Left renal cortex interstitium (tissue), 4 donors: ENCODE measurements at places on chromosomes 6 and 20.

- DNase-seq: no peak
Observed at GRCh38 chr6:151121900-151122299, 117.9 kb upstream of the AKAP12 start.

- no peak for DNase-seq
Observed at GRCh38 chr6:142542704-142543233, 241.0 kb downstream of the ADGRG6 start.

DNA sequence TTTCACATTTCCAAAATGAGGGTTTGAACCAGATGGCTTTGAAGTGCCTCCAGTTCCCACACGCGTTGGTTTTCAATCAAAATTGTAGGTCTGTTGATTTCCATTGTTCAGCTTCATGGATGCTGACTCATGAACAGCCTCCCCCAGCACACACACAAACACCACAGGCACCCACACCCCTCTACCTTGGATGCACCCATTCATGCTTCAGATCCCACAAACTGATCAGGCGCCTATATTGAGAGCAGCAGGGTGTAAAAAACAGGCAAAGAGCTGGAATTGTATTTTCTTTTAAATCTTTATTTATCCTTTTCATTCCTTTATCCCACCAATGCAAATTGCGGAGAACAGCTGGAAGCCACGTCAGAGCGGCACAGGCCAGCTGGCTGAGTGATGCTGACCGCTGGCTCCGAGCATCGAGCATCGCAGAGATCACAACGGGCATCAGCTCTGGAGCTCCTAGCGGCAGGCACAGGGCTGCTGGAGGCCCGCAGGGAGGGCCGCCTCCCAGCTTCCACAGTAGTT, 29.3 kb upstream of the TBC1D7 start:
- DNase-seq: no peak

DNA sequence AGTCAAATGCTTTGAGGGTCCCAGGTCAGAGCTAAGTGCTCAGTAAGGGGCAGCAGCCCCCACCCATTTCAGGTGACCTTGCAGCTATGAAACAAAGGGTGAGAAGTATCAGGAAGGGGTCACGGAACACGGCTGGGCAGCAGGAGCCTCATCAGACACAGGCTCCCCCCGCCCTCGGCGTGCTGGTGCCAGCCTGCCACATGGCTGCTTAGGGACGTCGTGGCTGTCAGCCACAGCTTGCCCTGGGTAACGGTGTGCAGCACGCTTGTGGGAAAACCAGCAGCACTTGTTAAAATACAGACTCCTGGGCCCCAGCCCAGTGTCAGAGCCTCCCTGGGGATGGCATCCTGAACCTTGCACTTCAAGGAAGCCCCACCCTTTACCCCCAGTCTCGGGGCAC, 39.3 kb downstream of the SSR1 start:
- DNase-seq: no peak

- no peak for DNase-seq
Observed at GRCh38 chr20:19816386-19816785, 58.3 kb downstream of the RIN2 start.

- DNase-seq: no peak
Observed at GRCh38 chr6:2680264-2680922, 70.3 kb downstream of the MYLK4 start.

- DNase-seq: no peak
Observed at GRCh38 chr6:13065581-13065980, 262.8 kb downstream of the TBC1D7 start.

GRCh38 chr6:3822747-3823445, 26.3 kb upstream of the FAM50B start:
- no peak for DNase-seq

DNA sequence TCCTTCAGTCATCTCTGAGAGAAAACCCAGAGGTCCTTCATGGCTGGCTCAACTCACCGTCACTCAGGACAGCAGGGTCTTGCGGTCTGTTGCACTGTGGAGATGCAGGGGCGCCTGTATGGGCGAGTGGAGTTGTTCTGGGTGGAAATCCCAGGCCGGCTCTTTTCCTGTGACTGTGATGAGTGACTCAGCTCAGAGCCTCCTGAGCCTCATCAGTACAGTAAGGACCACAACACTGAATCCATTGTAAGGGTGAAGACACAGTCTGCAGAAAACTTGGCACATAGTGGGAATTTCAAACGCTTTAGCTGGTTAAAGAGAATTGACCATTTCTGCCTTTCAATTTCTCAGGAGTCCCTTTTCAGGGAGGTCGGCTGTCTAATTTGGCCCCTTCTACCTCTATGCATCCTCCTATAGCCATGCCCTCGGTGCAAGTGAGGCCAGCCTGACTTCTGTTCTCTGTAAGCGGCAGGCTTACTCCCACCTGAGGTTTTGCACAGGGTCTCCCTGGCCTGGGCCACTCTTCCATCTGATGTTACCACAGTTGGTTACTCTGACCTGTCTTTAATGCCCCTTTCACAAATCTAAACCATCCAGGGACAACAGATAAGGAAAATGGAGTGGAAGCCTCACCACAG, 35.5 kb upstream of the TBXT start:
- no peak for DNase-seq

DNA sequence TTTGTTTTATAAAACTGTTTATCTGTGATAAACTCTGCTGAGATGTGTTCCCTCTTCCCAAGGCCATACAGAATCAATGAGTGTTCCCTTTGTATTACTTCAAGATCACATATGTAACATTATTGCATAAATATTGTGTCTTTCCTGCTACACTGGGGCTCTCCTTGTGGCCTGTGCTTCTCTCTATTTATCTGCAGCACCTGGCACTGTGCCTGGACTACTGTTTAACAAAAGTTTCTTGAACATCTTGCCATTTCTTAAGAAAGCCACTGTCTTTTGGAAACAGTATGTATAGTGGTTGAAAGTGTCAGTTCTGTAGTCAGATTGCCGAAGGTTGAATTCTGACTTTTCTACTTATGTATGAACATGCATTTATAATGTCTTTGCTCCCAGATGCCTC, 169.0 kb upstream of the SCGN start:
- DNase-seq: no peak

- no peak for DNase-seq
Observed at GRCh38 chr6:21083708-21084107, 509.8 kb upstream of the SOX4 start.

- no peak for DNase-seq
Observed at GRCh38 chr6:3147914-3148757, 9.2 kb downstream of the TUBB2A start.

DNA sequence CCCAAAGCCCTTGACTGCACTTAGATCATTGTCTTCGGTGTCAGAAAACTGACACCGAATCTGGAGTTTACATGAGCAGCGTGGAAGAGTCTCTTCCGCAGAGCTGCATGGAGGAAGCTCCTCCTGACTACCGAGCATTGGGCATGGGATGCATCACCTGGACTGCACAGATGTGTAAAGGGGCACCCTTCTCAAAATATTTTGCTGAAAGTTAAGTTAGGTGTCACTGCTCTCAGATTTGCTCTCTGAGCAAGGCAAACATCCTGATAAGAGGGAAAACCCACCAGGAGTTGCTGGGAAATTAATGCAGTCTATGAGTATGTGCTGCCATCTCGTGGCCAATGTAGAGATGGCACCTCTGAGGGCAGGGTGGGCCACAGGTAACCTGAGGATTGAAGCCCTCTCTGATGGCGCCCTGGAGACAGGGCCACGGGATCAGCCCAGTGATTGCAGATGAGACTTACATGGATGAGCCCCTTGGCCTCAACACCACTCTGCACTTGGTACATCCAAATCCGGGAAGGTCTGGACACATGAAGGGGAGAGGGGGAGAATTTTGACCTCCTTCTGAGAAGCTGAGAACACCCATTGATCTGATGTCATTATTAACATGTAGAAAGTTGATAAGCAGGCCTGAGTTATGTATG, 129.9 kb downstream of the LPA start:
- DNase-seq: peak; percentile 29

DNA sequence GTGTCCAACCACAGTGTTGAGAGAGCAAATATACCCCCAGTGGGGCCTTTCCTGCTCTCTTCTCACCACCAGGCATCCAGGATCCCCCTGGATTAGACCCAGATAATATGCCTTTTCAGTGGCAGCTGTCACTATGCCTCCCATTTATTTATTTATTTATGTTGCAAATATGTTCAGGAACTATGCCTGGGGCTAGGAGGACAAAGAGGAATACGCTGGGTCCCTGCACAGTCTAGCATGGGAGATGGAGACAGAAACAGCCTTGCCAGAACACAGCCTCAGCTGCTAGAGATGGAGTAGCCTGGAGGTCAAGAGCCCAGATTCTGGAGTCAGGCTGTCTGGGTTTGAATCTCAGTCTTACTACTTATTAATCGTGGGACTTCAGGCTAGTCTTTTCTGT, 74.6 kb upstream of the LRFN2 start:
- no peak for DNase-seq

GRCh38 chr6:149974825-149975224, 11.1 kb downstream of the ULBP1 start:
- DNase-seq: no peak

- no peak for DNase-seq
Observed at GRCh38 chr6:139801571-139802321, 427.3 kb upstream of the CITED2 start.

GRCh38 chr20:47220161-47220582, 136.3 kb downstream of the ZMYND8 start:
- no peak for DNase-seq

DNA sequence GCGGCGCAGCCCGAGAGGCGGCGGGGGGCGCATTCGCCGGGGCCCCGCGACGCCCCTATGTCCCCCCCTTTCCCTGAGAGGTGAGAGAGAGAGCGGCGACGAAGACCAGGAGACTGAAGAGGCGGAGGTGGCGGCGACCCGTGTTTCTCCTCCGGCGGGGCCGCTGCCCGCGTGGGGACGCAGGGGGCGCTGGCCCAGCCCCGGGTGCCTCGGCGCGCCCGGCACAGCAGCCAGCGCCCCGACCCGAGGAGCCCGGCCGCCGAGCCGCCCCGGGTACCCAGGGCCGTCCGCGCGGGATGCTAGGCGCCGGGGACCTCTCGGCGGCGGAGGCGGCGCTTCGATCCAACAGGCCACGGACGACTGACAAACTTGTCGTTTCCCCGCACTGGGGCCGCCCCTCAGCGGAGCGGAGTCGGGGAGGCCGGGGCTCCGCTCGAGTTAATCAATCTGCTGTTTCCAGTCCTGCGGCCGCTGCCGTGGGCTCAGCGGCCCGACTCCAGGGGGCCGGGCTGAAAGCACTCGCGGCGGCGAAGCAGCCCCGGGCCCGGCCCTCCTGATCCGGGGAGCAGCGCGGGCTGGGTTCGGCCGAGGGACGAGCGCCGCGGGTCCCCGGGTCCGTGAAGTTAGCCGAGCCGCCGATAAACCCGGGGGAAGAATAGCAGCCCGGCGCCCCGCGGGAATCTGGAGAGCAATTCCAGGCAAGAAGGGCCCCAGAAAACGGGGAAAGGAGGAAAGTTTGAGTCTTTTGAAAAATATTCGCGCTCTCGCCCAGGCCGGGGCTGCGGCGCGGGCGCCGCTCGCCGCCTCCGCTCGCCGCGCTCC, 631 bp downstream of the MDGA1 start:
- no peak for DNase-seq

DNA sequence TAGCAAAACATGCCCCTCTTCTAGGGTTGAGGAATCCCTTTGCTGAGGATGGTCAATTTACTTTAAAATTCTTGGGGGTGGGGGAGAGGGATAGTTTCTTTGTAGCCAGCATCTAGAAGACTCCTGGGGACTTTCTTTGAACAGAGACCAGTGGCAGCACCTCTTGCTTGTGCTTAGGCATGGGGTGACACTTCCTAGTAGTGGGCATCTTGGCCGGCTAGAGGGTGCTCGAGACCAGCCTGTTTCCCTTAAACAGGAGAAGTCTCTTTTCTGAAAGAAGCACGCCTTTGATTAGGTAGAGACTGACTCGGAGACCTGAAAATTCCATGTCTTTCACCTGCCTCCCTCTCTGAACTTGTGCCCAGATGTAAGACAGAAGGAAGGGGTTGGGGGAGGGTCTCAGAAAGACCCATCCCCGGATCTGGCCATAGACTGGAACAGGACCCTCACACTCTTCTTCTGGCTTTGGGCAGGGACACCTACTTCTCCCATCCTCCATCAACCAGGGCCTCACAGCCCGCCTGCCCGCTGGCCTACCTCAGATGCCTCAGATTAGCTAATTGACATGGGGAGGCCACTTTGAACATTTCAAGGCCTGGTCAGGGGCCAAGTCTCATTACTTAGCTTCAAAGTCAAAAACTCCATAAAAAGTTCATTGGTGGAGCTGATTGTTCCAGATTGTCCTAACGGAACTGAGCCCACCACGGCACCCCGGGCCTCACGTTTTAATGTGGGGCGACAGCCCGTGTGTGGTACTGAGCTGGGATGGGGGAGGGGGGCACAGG, 172.2 kb downstream of the CDC5L start:
- no peak for DNase-seq

GRCh38 chr6:154602296-154602695, 91.8 kb upstream of the CNKSR3 start:
- no peak for DNase-seq

DNA sequence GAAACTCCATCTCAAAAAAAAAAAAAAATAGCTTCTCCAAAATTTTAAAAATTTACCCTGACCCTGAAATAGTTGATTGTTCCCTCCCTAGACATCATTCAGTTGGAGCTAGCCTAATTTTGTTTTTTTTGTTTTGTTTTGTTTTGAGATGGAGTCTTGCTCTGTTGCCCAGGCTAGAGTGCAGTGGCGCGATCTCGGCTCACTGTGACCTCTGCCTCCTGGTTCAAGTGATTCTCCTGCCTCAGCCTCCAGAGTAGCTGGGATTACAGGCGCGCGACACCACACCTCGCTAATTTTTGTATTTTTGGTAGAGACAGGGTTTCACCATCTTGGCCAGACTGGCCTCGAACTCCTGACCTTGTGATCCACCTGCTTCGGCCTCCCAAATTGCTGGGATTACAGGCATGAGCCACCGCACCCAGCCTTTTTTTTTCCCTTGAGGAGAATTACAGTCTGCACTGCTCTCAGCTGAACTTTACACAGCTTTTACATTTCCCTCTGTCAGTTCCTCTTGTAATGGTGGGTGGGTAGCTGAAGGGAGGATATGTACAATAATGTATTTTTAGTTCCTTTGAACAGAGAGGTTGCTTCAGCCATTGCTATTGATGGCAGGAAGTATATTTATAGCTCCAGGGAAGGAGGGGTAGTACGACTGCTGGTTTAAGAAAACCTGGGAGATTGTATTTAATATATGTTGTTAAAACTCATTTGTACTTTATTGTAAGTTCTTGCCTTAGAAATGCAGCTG, 27.7 kb downstream of the PTPRA start:
- DNase-seq: no peak

- DNase-seq: no peak
Observed at GRCh38 chr6:77245026-77245425, 218.3 kb downstream of the HTR1B start.

DNA sequence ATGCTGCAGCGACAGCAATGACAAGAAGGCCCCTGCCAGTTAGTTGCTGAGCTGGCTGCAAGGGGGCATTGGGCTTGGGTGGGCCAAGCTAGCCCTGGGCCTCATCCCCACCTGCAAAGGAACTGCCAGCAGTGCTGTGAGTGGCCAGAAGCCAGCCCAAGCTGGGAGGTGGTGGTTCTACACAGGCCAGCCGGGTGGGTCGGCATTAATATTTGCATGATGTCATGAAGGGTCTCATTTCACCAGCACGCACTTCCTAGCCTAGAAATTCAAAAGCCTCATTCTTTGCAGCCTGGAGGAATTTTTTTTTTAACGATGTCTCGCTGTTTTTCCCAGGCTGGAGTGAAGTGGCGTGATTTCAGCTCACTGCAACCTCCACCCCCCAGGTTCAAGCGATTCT, 62.0 kb downstream of the IYD start:
- DNase-seq: no peak
